Umbilical cord (tissue), 2 donors: ENCODE measurements at places on chromosomes 6 and 20.

GRCh38 chr20:1894471-1894950, 696 bp upstream of the SIRPA start:
- peak; percentile 68 for DNase-seq

- DNase-seq, result no peak
These were observed 1.7 kb downstream of the FKBP5 start for GRCh38 chr6:35686873-35687555.

DNA sequence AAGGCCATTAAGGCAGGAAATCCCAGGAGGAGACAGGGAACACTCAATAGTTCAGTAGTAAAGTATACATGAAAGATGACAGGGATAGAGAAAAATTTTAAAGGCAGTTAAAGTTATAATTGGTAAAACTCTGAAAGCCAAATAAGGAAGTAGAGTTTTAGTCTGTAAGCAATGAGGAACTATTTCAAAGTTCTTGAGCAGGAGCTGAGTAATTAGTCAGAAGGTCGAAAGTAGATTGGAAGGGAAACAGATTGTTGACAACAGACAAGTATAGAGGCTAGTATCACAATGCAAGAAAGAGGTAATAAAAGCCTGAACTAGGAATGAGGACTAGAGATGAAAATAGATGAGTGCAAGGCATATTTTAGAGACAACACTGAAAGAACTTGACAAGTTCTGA, 150.3 kb downstream of the CDK19 start:
- peak; percentile 40 for DNase-seq

DNA sequence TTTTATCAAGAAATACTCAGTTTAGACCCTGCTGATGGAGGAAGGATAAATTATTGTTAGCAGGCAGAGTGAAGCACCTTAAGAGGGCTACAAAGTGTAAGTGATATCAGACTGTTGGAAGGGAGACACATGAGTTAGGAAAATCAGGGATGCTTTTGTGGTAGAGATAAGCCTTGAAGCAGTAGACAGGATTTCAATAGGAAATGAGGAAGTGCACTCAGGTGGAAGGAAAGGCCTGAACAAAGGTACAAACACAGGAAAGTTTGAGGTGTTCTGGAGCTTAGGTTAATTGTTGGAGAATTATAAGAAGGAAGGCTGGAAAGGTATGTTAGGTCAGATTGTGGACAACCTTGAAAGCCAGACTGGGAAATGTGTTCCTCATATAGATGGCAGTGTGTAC, 7.6 kb downstream of the CYB5R4 start:
- no peak for DNase-seq

DNA sequence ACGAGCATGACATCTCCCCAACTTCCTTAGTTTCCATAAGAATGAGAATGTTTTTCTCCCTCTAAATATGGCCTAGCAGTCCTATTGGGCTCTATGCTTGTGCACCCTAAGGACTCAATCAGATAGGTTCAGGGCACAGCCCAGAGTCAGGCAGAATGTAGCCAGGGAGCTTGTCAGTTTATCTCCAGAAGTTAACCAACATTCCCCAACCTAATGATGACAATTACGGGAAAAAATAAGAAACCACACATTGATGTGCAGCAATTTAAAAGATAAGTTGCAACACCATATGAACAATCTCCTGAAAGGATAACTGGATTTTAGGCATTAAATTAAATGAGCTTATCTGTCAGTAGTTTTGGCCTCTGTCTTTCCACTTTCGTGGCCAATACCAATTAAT, 71.1 kb downstream of the HDDC2 start:
- DNase-seq, result no peak

DNA sequence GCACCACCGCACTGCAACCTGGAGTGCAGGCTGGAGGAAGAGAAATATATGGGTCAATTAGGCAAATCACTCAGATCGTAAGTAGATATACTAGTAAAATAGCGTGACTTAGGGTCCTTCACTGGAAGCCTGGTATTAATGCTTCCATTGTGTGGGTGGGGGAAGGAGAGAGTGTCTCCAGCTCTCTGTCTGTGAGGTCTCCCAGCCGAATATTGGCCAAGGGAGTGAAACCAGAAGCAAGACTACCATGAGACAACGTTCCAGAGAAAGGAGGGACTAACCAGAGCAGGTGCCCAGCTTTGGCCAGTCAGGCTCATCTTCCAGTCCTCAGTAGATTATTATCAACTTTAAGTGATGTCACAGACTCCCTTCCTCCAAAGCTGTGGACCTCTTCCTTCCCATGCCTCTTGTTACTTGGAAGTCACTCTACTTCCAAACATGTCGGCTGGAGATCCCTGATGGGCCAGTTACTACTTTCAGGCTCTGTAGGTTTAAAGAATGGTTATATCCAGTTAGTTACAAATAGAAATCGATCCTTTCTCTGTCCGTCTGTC, 28.8 kb downstream of the MTHFD1L start:
- DNase-seq, result no peak

GRCh38 chr20:55365745-55366144, 639.6 kb downstream of the CBLN4 start:
- DNase-seq, result no peak

DNA sequence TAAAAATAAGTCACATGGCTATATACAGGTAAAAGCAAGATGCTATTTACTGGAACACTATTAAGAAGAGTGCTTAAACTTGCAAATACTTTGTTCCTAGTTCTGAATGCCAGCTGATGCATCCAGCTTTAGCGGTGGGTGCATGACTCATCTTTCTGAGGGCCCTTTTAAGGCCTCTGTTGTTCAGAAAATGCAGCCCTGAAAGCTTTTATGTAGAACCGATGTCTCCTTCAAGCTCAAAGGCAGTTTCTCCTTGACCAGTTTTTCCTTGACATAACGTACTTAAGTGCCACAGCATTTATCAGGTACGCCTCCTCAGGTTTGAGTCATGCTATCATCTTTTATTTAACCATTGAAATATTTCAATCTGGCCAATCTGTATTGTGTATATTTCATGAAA, 82.8 kb downstream of the MLIP start:
- DNase-seq, result peak; percentile 82

DNA sequence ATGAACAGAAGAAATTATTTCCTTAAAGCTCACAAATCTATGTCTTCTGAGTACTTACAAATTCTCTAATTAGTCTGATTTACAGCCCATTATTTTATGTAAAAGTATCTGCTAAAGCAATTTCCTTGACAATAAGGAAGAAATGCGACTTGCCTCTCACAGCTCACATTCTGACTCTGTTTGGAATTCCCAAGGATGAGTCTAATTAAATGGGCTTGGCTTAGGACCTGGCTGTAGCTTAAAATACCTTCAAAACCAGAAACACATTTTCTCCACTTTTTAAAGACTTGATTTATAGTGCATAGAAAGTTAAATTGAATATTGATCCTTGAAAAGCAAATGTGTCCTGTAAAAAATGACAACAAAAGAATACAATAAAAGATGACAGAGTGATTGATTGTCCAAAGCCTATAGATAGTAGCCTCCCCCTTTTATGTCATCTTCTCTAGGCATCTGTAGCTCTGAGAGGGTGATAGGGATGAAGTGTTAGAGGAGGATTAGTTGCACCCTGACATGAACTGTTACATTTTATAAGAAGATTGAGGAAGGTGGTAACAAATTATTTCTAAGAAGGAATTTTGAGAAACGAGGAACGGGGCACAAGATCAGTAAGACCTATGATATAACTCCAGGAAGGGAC, 118.9 kb downstream of the MACROD2 start:
- DNase-seq, result no peak

GRCh38 chr20:57583289-57584257, 22.7 kb downstream of the PCK1 start:
- no peak for DNase-seq

DNA sequence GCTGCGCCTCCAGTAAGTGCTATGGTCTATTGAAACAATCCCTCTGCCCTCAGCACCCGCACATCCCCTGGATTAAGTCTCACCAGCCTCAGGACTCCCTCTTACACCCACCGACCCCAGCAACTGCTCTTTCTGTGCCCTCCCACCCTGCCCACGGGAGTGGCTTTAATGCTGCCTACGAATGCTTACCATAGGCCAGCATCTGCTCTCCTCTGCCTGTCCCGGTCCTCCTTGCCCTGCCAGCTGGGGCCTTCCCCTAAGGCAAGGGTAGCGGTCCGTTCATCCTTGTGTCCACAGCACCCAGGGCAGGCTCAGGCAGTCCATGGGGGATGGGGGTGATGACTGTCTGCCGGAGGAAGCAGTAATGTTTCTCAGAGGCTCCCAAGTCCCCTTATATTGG, 4.1 kb downstream of the EBF4 start:
- no peak for DNase-seq

DNA sequence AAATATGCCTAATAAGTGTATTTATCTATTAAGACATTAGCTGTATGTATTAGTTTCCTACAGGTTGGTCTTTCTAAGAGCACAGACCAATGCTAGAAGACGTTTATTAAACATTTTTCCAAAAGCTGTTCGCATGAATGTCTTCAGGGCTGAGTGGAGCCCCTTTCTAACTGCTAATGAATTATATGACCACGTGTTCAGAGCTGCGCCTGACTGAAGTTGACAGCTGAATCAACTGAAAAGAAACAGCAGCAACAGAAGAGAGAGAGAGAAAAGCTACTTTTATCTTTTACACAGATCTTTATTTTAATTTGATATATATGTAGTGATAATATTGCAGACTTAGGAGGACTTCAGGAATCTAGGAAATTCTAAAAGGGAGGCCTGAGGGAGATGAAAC, 75.2 kb upstream of the ARID1B start:
- no peak for DNase-seq

DNA sequence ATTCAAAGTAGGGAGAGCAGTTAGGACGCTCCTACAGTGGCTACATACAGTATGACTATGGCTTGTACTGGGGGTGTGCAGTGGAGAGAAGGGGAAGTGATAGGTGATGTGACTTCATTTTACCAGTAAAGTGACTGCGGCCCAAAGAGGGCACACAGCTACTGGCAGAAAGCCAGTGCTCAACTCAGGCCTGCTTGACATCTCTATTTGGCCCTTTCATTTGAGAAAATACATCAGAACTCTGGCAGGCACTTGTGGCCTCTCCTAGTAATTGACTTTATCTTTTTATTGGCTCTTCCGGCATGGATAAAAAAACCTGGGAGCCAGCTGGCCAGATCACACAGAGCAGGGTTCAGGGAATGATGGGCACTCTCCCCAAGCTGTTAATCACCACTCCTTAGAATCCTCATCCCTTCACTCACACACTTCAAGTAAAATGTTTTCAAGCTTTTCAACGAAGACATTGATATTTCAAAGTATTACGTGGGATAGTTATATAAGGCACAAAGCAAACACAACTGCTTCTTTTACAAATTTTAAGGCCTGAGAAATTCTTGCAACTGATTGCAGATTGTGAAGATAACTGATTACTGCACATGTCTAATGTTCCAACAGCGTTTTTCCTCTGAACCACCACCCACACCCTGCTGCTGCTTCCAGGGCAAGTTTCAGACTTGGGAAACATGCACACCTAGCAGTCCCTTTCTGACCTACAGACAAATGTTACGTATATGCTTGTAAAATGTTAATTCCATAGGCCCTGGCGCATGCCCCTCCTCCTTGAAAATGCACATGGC, 73.5 kb downstream of the TNFRSF21 start:
- no peak for DNase-seq

GRCh38 chr6:149130090-149130489, 187.4 kb upstream of the TAB2 start:
- no peak for DNase-seq

GRCh38 chr6:50135968-50136367, 86.2 kb upstream of the DEFB112 start:
- DNase-seq, result no peak

GRCh38 chr6:157763129-157763903, 59.7 kb upstream of the SNX9 start:
- DNase-seq, result peak; percentile 50
